Naive thymus-derived CD8-positive, alpha-beta T cell (primary cell): ENCODE measurements at places on chromosomes 5 and 9.
A peak's percentile ranks its signal among the peaks of the same experiment; 100 is the strongest.

GRCh38 chr9:134295746-134296250 is 30.5 kb upstream of the RXRA start:
- H3K36me3 ChIP-seq: no peaks in the 10 kb centered on the region
- peak overlapping the region; percentile 70 for H3K27ac ChIP-seq
- H3K27me3 ChIP-seq: peaks cover 3% of the 10 kb centered on the region
- no peak overlapping the region for H3K4me3 ChIP-seq
- H3K4me1 ChIP-seq: peaks cover 12% of the 10 kb centered on the region

- H3K36me3 ChIP-seq: peaks cover 15% of the 10 kb centered on the region
- DNase-seq: no peak
- no peak overlapping the region for H3K4me3 ChIP-seq
Observed at GRCh38 chr5:75116856-75117255, 64.5 kb upstream of the GCNT4 start.

DNA sequence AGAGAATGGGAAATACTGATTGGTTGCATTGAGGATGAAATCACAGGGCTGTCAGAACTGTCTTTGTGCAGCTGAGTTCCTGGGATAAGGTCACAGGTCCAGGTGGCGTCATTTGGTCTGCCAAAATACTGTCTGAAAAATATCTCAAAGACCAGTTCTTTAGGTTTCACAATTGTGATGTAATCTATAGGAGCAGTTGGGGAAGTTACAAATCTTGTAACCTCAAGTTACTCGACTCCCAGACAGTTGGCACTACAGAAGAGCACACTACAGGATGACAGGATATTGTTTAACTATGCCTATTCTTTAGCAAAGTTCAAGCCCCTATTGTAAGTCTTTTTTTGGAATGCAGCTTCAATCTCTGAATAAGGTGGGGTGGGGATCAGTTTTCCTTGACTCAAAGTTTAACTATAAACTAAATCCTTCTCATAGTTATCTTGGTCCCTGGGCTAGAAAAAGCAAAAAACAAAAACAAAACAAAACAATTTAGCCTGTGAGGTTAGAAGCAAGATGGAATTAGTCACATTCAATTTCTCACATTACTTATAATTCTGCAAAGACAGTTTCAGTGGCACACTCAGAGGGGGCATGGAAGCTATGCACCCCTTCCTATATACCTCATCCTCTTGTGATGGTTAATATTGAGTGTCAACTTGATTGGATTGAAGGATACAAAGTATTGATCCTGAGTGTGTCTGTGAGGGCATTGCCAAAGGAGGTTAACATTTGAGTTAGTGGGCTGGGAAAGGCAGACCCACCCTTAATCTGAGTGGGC is 276.0 kb downstream of the AUH start:
- H3K27me3 ChIP-seq: peaks cover 11% of the 10 kb centered on the region
- H3K4me1 ChIP-seq: peaks cover 4% of the 10 kb centered on the region
- H3K27ac ChIP-seq: no peak overlapping the region
- no peak overlapping the region for H3K4me3 ChIP-seq
- no peaks in the 10 kb centered on the region for H3K36me3 ChIP-seq

GRCh38 chr9:113649054-113649453 is 185.5 kb downstream of the RGS3 start:
- H3K27me3 ChIP-seq: no peaks in the 10 kb centered on the region
- DNase-seq: no peak
- H3K4me3 ChIP-seq: no peak overlapping the region
- no peaks in the 10 kb centered on the region for H3K36me3 ChIP-seq
- no peak overlapping the region for H3K27ac ChIP-seq
- no peaks in the 10 kb centered on the region for H3K4me1 ChIP-seq

DNA sequence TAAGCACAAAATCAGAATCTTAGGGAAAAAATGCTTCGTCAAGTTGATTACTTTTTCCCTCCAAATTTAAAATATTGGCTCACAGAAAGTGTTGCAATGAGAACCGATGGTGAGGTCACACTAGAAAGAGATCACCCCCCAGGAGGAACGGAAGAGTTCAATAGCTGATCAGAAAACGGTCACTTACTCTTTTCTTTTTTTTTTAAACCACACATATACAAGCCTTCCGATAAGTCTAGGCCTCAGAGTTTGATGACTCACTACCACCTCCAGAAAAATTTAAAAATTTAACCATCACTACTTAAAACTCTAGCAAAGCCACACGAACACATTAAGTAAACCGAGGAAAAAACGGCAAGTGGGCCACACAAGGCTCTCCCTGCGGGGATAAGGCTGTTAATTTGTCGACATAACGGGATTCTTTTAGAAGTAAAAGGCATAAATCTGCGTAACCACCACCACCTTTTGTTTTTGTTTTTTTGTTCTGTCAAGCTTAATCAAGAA is 1.2 kb downstream of the SURF4 start:
- H3K4me1 ChIP-seq: peaks cover 51% of the 10 kb centered on the region
- peak; percentile 35 for DNase-seq
- no peaks in the 10 kb centered on the region for H3K27me3 ChIP-seq
- H3K4me3 ChIP-seq: peak overlapping the region; percentile 94
- H3K27ac ChIP-seq: peak overlapping the region; percentile 96

DNA sequence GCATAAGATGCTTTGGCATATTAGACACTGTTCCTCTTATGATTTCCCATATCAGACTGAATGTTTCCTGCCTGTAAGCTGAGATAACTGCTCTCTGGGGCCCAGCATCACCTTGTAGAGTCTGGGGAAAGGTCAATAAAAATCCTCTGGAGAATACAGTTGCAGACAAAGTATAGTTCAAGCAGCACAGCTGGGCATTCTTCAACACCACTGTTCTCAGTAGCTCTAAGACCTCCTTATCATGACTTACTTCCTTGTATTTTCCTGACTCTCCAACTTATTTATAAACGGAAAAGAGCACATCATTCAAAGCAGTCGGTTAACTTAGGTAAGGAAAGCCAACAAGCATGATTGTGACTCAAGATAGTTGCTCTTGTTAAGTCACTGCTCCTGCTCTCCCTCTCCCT is 208.7 kb upstream of the RASEF start:
- H3K27ac ChIP-seq: no peak overlapping the region
- no peak overlapping the region for H3K4me3 ChIP-seq
- no peak for DNase-seq

GRCh38 chr9:120711841-120712538 is 2.3 kb downstream of the MEGF9 start:
- DNase-seq: no peak
- H3K4me3 ChIP-seq: peak overlapping the region; percentile 85
- H3K27me3 ChIP-seq: no peaks in the 10 kb centered on the region
- H3K27ac ChIP-seq: peak overlapping the region; percentile 90
- H3K36me3 ChIP-seq: no peaks in the 10 kb centered on the region
